ENCODE measurements at places on chromosomes 5 and 9.
A peak's percentile ranks its signal among the peaks of the same experiment; 100 is the strongest.

GRCh38 chr9:38035873-38036272, 33.2 kb downstream of the SHB start:
- DNase-seq, result no peak

- no peak for DNase-seq
These were observed 418.1 kb upstream of the KLF4 start for GRCh38 chr9:107907715-107908114.

DNA sequence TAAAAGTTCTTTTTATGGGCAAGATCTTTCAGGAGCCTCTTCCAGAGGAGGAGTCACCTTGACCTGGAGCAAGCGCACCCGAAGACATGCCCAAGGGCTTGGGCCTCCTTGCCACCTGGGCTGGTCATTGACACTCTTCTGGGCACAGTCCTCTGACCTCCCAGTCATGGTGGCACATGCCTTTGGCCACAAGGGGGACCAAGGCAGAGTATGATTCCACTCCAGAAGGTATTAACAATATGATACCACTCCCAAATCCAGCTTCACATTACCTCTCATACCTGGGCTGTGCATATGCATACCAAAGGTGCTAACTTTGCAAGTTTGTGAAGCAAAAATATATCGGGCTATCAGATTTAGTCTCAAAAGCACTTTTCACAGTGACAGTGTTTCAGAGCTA, 84.6 kb downstream of the MAST4 start:
- DNase-seq, result no peak

DNA sequence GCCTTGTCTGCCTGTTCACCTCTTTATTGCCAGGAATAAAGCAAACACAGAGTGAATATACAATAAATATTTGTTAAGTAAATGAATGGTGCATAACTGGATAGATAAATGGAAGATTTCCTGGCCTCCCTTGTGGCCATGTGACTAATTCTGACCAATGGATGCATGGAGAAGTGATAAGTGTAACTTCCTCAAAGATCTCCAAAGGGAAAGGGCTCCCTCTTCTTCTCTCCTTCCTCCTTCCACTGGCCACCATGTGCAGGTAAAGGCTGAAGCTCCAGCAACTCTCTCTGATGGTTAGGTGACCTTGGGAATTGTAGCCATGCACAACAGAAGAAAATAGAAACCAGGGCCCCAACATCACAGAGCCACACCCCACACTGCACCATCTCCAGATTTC, 174.4 kb downstream of the EBF1 start:
- DNase-seq, result no peak

DNA sequence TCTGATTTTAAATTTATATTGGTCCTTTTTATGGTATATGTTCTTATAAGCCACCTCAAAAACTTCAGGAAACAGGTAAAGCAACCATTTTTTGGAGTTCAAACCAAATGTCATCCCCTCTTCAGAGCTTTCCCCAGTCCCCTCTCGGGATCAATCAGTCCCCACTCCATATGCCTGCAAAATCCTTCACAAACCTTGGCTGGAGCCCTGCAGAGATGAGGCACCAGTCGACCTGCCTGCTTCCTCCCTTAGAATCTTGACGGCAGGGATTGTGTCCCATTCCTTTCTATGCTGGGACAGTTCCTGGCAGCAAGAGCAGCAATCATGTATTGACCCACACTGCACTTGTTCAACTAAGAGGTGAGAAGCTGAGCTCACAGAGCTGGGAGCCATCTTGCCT, 22.6 kb downstream of the B4GALT1 start:
- DNase-seq, result no peak

- peak; percentile 82 for DNase-seq
These were observed 147.2 kb downstream of the PDE4D start for GRCh38 chr5:59746241-59746765.

DNA sequence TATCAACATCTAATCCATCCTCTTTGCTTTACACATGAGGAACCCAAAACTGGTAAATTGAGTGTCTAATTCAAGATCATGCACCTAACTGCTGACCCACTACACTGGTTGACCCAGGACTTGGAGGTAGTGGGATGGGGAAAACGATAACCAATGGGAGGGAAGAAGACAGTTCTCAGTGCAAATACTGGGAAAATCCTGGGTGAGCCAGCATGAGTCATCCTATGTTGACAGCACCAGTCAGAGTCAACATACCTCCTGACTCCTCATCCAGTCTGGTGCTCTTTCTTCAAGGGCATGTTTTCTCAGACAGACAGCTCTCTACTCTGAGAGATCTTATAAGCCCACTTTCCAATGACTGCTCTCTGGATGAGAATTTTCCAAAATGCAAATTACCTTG, 232.8 kb upstream of the PTGER4 start:
- peak; percentile 26 for DNase-seq

DNA sequence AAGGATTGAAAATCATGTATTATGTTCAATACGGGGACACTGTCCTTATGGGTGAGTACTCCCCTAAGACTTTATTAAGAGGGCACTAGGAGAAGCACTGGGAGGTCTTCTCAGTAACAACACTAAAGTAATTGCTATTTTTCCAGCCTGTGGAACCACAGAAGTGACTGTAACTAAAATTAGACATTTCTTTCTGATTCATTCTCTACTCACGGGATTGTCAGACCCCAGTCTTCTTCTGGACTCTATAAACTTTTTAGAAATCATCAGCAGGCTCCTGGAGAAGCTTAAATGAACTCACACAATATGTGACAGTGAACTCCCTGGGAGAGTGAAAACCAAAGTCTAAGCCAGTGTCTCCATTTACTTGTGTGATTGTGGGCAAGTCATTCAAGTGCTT, 14.5 kb downstream of the TLR4 start:
- no peak for DNase-seq

GRCh38 chr5:168177831-168178450, 113.5 kb upstream of the WWC1 start:
- DNase-seq, result no peak

DNA sequence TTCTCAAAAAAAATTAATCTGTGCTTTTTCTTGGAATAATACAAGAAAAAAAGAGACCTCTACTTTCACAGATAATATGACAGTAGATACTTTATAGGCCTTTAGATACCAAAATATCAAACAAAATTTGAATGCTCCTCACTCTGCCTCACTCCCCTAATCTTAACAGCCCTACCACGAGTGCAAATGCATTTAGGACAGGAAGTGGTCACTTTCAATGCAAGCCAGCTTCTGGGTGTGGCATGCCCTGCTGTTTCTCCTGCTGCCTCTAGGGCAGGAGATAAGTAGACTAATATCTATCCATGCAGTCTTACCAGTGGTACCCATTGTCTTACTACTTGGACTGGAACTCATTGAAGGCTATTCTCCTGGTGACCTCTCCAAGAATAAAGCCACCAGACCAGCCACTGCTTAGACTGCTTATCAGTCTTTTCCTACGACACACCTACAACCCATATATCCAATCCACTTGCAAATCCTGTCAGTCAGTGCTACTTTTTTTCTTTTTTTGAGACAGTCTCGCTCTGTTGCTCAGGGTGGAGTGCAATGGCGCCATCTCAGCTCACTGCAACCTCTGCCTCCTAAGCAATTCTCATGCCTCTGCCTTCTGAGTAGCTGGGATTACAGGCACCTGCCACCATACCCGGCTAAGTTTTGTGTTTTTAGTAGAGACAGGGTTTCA, 23.0 kb downstream of the FRRS1L start:
- DNase-seq, result peak; percentile 38

GRCh38 chr5:97545886-97546535, 363.0 kb upstream of the RIOK2 start:
- DNase-seq, result no peak

DNA sequence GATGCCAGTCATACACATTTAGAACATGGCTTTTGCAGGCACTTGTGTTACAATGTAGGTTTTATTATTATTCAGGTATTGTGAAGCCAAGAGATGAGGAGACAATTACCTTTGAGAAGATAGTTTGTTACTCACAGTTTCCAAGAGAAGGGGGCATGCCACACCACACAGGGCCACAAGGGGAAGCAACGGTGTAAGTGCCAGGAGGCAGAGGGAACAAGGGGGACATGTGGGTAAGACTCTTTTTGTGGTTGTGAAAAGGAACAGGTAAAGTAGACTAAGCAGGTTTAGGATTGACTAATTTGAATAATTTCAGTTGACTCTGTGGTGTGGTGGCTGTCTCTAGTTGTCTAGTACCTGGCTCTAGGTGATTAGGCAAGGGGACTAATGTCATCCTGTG, 191.2 kb downstream of the TRPM6 start:
- no peak for DNase-seq

GRCh38 chr9:122227575-122227900, 1.2 kb downstream of the LHX6 start:
- no peak for DNase-seq

- no peak for DNase-seq
These were observed 19.9 kb downstream of the GOLM1 start for GRCh38 chr9:86079421-86079831.

GRCh38 chr9:126877418-126877817, 17.0 kb downstream of the ZBTB34 start:
- no peak for DNase-seq

DNA sequence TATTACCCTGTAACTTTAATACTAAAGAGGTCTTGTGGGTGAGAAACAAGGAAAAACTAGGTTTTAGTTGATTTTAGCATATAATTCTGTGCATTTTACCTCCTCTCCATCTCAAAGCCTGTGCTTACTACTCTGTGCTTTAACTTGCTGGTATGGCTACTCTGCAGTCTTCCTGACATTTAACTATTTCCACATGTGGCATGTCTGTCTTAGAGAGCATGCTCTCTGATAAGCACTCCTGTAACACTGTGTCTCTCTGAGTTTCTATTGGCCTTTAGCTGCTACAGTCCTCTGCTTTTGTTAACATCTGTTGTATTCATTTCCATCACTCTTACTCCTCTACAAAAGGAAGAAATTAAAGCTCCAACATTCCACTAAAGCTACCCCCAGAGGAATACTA, 418.3 kb downstream of the RAB3C start:
- DNase-seq, result peak; percentile 44

- no peak for DNase-seq
These were observed 35.0 kb upstream of the DMRT1 start for GRCh38 chr9:806285-807156.

GRCh38 chr9:109168170-109168569, 1.1 kb upstream of the FRRS1L start:
- no peak for DNase-seq

GRCh38 chr9:70049236-70049635, 5.6 kb downstream of the MAMDC2 start:
- no peak for DNase-seq

DNA sequence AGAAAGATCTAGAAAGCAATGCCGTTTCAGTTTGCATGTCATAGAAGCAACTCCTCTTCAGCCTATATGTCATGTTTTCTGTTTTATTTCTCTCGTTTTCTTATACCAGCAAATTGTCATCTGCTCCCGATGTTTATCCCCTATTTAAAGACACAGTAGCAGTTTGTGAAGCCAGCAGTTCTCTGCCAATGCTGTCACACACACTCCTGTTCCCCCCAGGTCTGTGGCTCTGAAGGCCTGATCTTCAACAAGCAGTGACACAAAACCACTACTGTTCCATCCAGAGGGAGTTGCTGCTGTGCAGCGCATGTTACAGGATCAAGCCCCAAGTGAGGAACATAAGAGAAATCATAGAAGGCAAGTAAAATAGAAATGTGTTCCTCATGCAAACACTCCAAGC, 364.1 kb upstream of the SLC30A5 start:
- DNase-seq, result no peak

- no peak for DNase-seq
These were observed 114.8 kb downstream of the HSD17B3 start for GRCh38 chr9:96187151-96187555.

DNA sequence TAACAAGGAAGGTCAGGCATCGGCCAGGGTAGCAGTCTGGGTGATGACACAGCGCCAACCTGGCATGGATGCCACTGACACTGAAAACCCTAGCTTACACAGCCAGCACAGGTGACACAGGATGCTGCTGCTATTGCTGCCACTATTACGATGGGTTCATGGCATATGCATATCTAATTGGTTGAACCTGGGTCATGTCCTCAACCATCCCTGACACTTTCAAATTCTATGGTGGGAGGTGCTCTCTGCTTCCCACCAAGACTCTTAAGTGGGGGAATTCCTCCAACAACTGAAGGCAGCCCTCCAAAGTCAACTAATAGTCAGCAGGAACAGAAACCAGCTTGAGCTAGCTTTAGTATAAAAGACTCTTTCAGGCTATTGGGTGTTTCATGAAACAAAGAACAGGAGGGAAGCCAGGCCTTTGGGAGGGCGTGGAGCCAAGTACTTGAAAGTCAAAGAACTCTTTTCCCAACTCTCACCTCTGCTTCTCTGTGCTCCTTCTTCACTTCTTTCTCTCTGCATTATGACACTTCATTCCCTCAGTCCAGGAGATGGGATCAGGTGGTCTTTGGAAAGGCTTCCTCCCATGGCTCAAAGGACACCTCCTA, 21.3 kb downstream of the PTTG1 start:
- DNase-seq, result no peak

DNA sequence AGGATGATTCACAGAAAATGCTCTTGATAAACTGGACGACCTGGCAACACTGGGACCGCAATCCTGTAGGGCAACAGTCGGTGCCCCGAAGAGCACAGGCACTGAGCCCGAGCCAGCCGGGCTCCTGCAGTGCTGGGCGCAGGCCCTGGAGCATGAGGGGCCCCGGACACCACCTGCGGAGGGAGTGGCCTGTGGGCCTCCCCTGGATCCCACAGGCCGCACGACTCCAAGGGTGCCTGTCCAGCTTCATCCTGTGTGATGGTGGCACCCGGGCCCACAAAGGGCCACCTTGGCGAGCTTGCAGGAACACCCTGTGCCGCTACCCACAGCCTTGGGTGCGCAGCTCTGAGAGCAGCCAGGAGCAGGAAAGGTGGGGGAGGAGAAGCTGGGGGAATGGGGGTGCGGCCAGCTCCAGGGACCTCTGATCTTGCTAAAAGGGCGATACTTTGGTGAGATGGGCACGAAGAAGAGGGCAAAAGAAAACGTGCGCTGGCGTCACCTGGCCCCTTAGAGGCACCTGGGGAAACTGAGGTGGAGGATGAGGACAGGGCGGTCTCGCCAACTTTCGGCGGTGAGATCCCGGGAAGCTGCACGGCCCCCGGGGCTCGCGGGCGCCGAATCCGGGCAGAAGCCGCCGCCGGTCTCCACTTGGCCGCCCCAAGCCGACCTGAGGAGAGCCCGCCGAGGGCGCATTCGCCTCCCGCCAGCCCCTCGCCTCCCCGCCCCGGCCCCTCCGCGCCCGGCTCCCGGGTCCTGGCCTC, 722 bp downstream of the TBC1D9B start:
- DNase-seq, result no peak

GRCh38 chr5:169970339-169970738, 10.0 kb downstream of the INSYN2B start:
- no peak for DNase-seq

GRCh38 chr5:89769975-89770374, 639.6 kb downstream of the CETN3 start:
- peak; percentile 12 for DNase-seq

- no peak for DNase-seq
These were observed 23.1 kb downstream of the MAP1B start for GRCh38 chr5:72130351-72130761.

DNA sequence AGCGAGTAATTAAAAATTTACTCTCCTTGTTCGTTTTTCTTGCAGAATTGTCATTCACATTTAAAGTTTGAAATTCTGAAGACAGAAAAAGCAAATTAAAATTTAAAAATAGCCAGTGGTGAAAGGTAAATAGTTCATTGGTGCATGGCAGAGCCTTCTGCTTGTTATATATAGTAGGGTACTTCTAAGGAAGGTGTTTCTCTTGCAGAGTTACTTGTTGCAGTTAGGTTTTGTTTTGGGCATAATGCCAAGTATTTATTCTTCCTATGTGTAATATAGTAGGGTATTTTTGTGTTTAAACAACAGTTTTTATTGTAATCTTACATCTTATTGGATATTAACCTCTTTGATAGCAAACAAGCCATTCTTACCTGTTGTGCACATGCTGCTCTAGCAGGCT, 179.4 kb downstream of the KDM4C start:
- DNase-seq, result no peak

Data from HFF-Myc (cell line).